ENCODE measurements at places on chromosomes 2 and 18.

DNA sequence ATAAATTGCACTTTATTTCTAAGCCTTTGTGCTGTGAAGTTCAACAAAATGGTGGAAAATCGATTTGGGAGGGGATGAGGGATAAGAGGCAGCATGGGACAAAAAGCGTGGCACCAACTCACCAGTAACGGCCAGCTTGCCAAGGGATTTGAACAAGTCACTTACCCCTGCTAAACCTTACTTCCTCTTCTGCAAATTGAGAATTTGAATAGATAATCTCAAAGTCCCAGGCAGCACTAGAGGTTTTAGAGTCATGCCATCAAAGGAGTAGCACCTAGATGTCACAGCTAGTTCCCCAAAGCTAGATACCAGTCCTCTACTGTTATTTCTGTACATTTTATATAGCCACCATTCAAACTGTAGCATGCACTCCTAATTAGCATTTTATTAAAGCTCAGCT is 83.7 kb upstream of the VRK2 start:
- no peak for DNase-seq

GRCh38 chr2:42984081-42984480 is 191.7 kb upstream of the HAAO start:
- no peak for DNase-seq

DNA sequence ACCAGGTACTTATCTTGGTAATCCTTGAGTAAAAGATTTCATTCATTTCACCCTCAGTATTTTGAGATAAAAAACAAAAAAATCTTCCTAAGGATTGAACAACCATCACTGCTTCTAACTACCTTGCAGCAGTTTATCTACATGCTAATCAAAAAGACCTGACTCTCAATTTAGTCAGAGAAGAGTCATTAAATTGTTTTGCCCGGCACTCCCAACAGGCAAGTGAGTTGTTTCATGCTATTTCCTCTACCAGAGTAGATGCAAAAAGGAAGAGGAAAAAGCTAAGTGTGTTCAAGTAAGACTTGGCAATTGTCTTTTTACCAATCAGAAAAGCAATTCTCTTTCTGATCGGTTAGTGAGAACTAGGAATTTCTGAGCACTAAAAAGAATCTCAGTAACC is 39.5 kb downstream of the MYO5B start:
- no peak for DNase-seq

GRCh38 chr2:7180638-7181370 is 263.6 kb downstream of the RNF144A start:
- no peak for DNase-seq

DNA sequence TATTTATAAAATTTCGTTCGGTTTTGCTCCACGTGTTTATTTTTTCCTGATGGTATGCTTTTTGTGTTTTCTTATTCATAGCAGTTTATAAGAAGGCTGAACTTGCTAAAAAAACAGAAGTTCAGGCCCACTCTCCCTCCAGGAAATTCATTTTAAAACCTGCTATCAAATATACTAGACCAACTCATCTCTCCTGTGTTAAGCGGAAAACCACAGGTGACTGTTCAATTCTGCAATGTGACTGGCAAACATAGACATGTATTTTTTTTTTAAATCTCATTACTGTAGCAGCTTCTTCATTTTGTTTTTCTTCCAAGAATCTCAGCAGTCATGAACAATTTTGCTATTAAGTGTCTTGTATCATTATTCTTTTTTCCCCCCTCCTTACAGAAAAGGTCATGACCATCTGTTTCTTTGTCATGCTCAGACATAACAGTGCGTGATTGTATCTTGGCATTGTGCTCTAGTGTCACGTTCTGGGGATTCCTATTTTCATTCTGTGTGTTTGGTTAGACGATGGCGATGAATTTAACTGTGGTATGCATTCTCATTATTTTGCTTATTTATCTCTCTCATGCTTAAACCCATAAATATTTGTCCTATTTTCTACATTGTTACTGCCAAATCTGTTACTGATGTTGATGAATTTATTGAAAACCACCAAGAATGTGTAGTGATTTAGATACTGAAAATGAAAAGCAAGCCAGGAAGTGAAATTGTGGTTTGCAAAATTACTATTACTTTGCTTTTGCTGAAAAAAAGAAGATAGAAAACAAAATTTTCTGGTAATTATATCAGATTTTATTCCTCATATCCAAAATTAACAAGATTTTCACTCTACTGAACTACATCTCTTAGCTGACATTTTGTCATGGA is 74.6 kb upstream of the UNC80 start:
- DNase-seq: no peak

- DNase-seq: no peak
Observed at GRCh38 chr2:46339676-46340459, 42.7 kb downstream of the EPAS1 start.

- DNase-seq: no peak
Observed at GRCh38 chr2:59693231-59693959, 860.1 kb downstream of the BCL11A start.

DNA sequence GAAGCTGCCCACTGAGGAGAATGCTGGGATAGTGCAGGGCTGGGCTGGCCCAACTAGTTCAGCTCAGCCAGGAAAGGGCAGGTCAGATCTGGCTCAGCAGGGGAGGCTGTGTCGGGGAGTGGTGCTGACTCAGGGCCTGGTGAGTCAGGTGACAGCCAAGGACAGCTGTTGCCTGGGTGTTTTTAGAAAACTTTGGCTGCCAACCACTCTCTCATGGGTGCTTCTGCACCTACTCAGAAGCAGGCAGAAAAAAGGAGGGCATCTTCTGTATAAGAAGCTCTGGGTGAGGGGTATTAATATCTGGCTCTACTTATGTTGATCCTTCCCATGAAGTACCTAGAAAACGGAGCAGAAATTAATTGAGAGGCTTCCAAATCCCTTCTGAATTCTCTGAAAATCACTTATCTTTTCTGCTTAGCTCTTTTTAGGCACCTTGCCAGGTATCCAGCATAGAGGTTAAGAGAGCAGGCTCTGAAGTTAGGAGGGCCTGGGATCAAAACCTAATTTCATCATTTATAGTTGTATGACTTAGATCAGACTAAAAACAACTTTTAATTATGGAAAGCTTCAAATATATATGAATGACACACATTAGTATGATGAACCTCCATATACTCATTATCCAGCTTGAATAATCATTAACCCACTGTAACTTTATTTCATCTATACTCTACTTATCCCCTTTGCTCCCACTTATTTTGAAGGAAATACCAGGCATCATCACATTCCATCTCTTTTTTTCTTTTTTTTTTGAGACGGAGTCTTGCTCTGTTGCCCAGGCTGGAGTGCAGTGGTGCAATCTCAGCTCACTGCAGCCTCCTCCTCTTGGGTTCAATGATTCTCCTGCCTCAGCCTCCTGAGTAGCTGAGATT is 15.5 kb upstream of the RAB10 start:
- DNase-seq: no peak

DNA sequence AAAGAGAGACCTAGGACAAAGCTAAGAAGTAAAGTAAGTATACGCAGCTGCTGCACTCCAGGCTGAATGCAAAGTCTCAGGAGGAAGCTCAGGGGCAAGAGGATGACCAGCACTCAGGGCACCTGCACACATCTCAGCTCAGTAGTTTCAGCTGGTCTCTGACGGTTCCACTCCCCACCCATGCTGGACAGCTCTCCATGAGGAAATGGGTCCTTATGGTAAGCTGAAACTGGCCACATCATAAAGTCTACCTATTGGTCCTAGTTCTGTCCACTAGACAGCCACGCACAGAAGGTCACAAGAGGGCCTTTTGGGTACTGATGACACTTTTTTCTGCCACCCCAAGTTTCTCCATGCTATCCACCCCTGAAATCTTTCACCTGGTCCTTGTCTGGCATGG is 215.3 kb downstream of the TTC32 start:
- DNase-seq: no peak

GRCh38 chr2:157267476-157267875 is 10.0 kb downstream of the GALNT5 start:
- no peak for DNase-seq

DNA sequence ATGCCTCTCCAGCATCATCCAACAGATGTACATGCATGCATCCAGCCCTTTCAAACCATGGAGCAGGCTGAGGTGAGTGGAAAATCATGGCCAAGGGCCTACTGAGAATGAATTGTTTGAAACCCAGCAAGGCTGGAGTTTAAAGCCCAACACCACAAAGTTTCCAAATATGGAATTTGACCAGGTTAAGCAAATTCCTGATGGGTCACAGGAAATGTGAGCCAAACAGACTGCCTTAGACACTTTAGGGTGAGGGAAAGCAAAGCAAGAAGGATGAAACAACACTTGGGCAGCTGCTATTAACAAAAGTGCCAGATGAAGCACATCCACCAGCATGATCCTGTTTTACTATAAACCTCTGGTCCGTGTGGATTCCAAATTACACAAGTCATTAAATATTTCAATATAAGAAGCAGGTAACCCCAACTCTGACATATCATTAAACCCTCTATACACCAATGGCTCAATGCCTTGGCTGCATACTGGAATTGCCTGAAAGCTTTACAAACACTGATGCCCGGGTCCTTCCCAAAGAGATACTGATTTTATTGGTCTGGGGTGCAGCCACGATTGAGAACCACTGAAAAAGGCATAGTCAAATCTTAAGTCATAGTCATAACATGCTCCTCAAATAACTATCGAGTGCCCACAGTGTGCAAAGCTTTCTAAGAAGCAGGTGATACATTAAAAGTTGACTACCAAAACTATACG is 9.1 kb downstream of the KLF7 start:
- DNase-seq: no peak

- DNase-seq: no peak
Observed at GRCh38 chr2:106108351-106108750, 85.8 kb downstream of the UXS1 start.

GRCh38 chr2:120330946-120331822 is 14.8 kb upstream of the INHBB start:
- DNase-seq: no peak

GRCh38 chr2:155830351-155830750 is 502.2 kb downstream of the NR4A2 start:
- no peak for DNase-seq

DNA sequence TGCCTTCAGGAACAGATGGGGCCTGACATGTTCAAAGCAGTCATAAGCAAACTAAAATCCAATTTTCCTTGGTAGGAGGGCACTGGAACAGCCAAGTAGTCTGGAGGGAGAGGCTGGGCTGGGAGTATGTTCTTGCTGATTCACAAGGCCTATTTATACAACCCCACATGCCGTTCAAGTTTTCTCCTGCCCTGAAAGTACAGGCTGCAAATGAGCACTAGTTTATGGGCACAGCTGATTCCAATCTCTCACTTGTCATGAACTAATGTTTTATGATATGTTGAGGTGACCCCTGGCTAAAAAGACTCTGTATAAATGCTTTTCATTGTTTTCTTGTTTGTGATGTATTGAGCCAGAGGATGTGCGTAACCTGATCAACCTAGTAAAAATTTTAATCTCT is 183.4 kb upstream of the SRD5A2 start:
- peak; percentile 15 for DNase-seq
